ENCODE measurements at places on chromosomes 5 and 9. TPM values are rescaled to one million over a fixed set of nuclear protein-coding genes. Genes with fewer than 3 reads are reported as not detected.
A peak's percentile ranks its signal among the peaks of the same experiment; 100 is the strongest.

GRCh38 chr5:138011991-138012390 lies 20.9 kb downstream of the FAM13B start:
- DNase-seq: no peak

Gene ANKRD33B
- total RNA-seq: 5.6 TPM

DNA sequence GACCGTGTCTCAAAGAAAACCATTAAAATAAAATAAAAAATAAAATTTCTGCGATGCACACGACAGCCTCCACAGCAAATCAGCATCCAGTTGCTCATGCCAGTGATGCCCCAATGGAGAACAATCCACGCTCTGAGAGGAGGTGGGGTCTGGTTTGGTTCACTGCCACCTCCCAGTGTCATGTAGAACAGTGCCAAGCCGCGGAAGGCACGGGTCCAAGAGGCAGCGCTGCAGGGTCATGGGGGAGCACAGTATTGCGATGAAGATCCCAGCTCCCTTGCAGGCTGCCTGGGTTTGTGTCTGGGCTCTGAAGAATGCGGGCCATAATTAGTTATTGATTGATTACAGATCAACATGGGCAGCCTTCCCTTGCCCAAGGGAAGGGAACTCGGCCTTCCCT lies 6.1 kb upstream of the CACFD1 start:
- DNase-seq: no peak

- no peak for DNase-seq
Observed at GRCh38 chr5:133527311-133527710, 85.0 kb downstream of the FSTL4 start.

DNA sequence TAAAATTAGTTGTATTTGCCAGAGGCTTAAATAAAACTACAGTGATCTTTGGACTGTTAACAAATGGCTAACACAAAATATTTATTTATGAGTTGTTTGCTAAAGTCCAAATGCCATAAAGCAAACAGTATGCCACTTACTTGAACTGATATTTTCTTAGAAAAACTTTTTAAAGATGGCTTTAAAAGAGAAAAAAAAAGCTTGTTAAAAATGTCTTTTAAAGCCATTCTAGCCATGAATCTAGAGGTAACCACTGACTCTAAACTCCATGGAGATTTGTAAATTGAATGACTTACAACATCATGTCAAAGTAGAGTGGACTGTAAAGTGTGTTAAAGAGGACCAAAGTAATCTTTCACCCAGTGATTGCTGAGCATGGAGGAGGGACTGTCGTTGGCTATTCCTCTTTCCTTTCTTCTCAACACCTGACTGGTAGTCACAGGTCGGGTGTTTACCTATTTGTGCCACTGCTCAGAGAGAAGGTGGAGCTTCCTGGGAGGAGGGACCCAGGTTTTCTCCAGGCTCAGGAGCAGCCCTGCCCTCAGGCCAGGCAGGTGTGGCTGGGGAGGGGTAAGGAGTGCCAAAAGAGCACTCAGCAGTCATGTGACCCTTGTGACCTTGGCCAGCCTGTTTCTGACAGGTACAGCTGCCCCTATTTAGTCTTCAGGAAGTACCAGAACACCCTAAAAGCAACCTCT lies 69.1 kb upstream of the TJP2 start:
- DNase-seq: no peak

- DNase-seq: peak; percentile 26
Observed at GRCh38 chr5:141914199-141914743, 9.4 kb upstream of the DELE1 start.

- DNase-seq: peak; percentile 78
Observed at GRCh38 chr9:89382026-89382986, 64.0 kb downstream of the SECISBP2 start.

DNA sequence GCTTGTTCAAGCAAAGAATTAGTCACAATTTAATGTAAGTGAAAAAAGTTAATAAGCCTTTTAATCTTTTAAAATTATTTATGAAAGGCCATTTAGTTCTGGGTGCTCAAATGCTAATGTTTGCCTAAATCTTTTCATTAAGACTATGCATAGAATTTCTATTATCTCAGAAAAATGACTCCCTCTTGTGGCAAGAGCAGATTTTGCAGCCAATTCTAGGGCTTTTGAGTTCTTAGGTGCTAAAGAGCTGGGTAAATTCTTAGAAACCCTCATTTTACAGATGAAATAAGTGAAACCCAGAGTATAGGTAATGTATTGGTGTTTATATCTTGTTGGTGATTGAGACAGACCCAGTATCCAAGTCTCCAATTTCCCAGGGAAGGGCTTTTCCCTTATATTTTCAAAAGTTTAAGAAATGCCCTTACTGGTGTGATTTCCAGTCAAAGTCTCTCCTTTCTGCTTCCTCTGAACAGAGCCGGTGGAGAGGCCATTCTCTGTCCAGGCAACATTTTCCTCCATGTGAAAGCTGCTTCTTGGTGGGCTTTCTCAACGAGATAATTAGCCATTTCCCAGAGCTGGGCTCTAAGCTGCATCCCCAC lies 24.1 kb upstream of the PCSK5 start:
- DNase-seq: peak; percentile 56

GRCh38 chr5:117246424-117246823 lies 671.8 kb upstream of the SEMA6A start:
- no peak for DNase-seq

Gene FAM200C
- total RNA-seq: 1.1 TPM

GRCh38 chr5:65156933-65157332 lies 324.8 kb downstream of the ADAMTS6 start:
- DNase-seq: no peak

DNA sequence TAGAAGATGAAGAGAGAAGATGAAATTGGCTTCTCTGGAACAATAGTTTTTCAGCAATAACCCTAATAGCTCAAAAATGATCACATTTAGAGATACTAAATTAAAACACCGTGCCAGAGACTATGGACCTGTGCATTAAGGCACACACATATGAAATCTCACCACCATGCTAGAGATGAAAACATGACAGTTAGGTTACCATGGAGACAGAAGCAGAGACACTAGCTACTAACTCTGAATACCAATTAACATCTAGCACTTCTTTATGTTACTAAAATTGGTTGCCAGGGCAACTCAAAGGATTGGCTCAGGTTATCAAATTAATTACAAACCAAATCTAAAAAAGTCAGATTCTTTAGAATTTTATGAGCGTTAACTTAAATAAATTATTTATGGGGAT lies 337.7 kb downstream of the PLK2 start:
- DNase-seq: no peak

Gene DCP2
- 136 TPM for total RNA-seq

DNA sequence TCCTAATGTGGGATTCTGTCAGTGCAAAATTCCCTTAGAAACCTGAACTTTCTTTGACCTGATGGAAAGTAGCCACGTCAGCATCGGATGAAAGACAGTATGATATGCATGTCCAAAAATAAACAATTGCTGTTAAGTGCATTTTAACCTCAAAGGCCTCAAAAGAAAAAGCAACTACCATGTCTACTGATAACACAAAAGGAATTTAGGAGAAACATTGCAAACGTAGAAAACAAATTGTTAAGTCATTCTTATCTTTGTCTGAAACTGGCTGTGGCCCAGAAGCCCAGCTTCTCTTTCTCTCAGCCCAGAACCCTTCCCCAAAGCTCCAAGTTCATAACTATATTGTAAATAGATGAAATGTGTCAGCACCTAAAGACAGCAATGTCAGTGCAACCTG lies 11.1 kb upstream of the LHFPL2 start:
- no peak for DNase-seq

Gene ABHD17B
- 11.1 TPM for total RNA-seq

GRCh38 chr5:16791036-16791705 lies 144.9 kb downstream of the MYO10 start:
- DNase-seq: peak; percentile 29

Gene SH3RF2
- total RNA-seq: not detected

- no peak for DNase-seq
Observed at GRCh38 chr9:111633389-111633736, 2.2 kb downstream of the DNAJC25 start.

DNA sequence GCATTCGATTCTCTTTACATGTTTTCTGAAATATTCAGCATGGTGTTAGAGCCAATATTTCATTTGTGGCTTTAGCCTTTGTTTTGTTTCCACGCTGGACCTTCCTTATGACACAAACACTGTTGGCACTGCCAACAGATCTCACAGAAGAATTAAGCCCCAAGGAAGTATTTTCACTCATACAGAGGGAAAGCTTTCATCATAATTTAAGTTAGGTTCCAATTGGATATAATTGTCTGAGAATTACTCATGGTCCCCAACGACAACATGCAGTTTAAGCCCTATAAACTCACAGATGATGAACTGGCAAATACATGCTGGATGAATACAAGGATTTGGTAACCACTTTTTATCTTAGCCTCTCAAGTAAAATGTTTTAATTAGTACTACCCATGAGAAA lies 259.5 kb downstream of the EBF1 start:
- DNase-seq: no peak

DNA sequence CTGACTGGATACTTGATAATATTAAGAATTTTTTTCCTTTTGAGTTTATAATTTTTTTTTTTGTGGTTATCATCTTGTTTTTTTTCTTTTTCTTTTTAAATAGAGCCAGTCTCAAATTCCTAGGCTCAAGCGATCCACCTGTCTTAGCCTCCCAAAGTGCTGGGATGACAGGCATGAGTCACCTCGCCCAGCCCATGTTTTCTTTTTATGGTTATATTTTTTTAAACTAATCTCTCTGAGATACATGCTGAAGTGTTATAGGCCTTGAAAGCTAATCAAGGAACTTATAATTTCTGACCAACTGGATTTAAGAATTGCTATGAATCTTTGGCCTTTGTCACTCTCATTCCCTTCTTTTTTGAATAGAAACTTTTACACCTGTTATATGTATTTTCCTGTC lies 6.8 kb upstream of the AMACR start:
- no peak for DNase-seq

Gene ITK
- total RNA-seq: 203 TPM

Gene ACTBL2
- not detected for total RNA-seq

- DNase-seq: no peak
Observed at GRCh38 chr9:129007766-129008468, 20.2 kb downstream of the SH3GLB2 start.

DNA sequence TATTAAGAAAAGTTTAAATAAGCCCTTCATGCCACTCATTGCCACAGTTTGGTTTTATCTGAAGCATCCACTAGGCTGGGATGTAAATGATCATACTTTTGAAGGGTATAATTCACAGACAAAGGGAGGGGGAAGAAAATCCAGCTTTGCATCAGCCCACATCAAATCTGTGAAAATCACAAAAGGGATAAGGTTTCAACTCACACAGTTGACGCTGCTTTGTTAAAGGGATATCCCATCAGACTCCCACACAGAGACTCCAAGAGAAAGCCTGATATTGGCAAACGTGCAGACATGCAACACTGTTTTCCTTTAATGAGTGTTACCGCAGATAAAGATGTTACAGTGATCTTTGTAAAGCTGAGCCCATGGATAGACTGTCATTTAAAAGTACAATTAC lies 602.9 kb downstream of the TLE1 start:
- DNase-seq: no peak

DNA sequence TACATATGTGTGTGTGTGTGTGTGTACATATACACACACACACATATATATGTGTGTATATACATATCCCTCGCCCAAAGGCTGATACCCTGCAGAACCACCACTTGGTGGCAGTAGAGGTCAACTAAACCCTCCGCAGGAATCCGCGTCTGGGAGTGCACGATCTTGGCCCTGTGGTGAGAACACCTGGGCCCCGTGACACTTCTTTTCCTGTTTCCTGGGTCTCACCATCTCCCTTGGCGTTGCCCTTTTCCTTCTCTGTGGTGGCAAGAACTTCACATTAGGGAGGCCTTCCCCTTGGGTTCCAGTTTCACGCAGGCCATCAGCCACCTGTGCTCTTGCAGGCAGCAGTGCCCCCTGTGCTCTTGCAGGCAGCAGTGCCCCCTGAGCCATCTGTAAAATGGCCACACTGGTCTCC lies 8.2 kb downstream of the IL9 start:
- DNase-seq: peak; percentile 69

- no peak for DNase-seq
Observed at GRCh38 chr5:85052826-85053225, 668.1 kb upstream of the EDIL3 start.

- no peak for DNase-seq
Observed at GRCh38 chr5:169426784-169427183, 125.8 kb upstream of the SLIT3 start.

DNA sequence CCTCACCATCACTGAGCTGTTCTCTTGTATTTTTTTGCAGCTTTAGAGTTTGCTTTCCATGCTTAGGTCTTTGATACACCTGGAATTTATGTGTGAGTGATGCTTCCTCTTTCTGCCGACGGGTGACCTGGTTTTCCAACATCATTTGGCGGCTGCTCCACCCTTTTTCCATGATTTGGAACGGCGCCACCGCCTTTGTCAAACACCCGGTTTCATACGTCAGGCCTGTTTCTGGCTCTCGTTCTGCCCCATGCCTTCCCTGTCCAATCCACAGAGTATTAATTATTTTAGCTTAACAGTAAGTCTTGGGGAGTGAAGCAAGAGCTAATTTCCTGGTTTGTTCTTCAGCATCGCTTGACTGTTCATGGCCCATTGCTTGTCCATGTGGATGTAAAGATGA lies 30.2 kb downstream of the CACNA1B start:
- no peak for DNase-seq

- no peak for DNase-seq
Observed at GRCh38 chr5:179762079-179762780, 29.6 kb downstream of the MAML1 start.

- peak; percentile 71 for DNase-seq
Observed at GRCh38 chr9:89311346-89312221, 589 bp downstream of the CKS2 start.

- DNase-seq: no peak
Observed at GRCh38 chr5:100496296-100496695, 38.9 kb upstream of the FAM174A start.

DNA sequence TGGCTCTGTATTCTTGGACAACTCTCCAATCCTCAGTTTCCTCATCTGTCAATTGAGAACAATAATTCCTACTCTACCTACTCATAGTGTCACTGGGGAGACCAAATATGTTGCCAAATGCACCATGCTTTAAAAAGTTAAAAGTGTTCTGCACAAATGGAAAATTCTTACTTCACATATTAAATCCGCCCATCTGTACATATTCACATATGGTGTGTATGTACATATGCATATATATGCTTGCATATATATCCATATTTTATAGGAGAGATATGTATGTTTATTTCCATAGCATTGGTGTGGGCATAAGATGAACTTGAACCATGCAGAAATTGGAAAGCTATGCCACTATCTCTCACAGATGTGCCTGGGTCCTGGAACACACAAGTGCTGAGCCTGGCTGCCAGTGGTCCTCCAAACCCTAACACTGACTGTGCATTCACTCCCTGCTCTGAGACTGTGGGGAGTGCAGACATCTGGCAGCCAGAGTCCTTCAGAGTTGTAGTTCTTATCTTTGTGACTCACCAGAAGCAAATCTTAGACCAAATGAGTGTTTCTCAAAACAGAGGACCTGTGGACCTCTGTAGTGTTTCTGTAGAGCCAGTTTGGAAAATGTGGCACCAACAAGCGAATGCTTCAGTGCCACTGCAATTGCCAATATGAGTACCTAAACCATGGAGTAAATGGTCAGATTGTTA lies 168.7 kb downstream of the GRIA1 start:
- DNase-seq: no peak

Gene ECM2
- not detected for total RNA-seq

Measured in activated naive CD4-positive, alpha-beta T cell treated with anti-CD3 and anti-CD28 coated beads, Interleukin-2, amount 50 U/mL, for 72 hours (primary cell).